Stomach (tissue), 19 donors: ENCODE measurements at places on chromosomes 11 and 22. TPM values are rescaled to one million over a fixed set of nuclear protein-coding genes. Genes with fewer than 3 reads are reported as not detected.
A peak's percentile ranks its signal among the peaks of the same experiment; 100 is the strongest.

DNA sequence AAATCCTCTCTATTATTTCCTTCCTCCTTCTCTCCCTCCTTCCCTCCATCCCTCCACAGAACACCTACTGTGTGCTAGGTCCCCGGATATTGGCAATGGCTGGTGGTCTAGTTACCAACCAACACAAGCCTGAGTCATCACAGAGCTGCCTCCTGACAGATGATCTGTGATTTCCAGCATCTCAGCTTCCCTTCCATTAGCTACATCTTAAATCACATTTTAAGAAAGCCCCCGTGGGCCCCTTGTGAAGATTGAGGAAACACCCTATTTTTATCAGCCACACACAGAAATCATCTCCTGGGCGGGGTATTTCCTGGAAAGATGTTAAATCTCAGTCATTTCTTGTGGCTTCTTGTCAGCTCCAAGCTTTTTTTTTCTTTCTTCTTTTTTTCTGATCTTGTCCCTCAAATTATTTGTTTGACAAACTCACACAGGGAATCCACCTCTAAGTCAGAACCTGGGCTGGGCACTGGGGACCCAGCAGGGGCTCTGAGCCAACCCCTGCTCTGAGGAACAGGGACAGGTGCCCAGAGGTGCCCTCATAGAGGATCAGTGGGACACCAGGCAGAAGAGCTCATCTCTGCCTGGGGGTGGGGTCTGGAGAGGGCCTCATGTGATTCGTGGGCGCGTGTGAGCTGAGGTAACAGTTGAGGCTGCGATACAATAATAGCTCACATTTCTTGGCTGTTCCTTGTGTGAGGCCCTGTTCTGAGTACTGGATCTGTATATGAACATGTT is 42.4 kb downstream of the CACNA1I start:
- H3K27me3 ChIP-seq, result peaks cover 75% of the 10 kb centered on the region
- DNase-seq, result no peak
- no peak overlapping the region for H3K4me3 ChIP-seq

DNA sequence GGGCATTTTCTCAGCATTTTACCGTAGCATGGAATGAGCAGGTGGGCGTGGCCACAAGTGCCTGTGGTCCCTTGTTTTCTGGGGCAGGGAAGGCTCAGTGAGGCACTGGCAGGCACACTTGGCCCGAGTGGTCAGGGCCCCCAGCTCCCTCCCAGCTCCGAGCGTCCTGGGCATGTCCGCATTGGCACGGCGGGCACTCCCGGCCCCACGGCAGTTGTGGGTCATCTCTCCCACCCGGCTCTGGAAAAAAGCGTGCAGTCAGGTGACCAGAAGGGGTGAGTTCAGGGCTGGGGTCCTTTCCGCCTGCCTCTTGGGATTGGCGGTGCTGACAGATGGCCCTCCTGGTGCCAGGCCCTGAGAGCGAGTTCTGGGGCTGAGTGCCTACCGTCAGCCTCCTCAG is 55.8 kb downstream of the GRAMD4 start:
- H3K27ac ChIP-seq, result no peak overlapping the region
- no peaks in the 10 kb centered on the region for H3K27me3 ChIP-seq
- peaks cover 4% of the 10 kb centered on the region for H3K4me1 ChIP-seq
- H3K36me3 ChIP-seq, result peaks cover 69% of the 10 kb centered on the region
- no peak overlapping the region for H3K4me3 ChIP-seq

DNA sequence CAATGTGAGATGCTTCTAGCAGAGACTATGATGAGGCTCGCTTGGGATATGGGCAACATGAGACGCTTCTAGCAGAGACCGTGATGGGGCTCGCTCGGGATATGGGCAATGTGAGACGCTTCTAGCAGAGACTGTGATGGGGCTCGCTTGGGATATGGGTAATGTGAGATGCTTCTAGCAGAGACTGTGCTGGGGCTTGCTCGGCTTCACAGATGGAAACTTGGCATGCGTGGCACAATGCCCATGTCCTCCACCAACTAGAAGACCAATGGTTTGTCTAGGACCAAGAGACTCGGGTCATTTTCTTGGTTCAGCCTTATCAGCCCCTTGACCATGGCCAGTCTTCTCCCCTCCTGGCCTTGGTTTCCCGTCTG is 7.1 kb downstream of the MYEOV start:
- H3K4me3 ChIP-seq, result no peak overlapping the region
- H3K4me1 ChIP-seq, result peaks cover 57% of the 10 kb centered on the region
- H3K27me3 ChIP-seq, result no peaks in the 10 kb centered on the region
- H3K36me3 ChIP-seq, result no peaks in the 10 kb centered on the region
- no peak for DNase-seq
- peak overlapping the region; percentile 9 for H3K27ac ChIP-seq

DNA sequence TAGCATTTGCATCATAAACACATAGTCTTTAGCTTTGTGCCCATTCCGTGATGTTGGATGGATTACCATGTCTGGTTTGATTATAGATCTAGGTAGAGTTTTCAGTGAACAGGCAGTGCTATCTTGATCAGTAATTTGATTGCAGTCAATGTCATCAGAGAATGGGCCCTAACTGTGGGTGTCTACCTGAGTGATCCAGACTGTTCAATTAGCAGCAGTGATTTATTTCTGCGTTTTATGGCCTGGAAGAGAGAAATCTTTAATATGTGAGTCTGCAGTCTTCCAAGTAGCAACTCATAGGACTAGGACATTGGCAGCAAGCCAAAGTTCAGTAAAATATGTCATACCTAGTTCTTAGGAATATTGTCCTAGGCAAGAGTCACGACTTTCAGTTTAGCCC is 80.3 kb downstream of the CASP12 start:
- H3K4me3 ChIP-seq, result no peak overlapping the region
- no peaks in the 10 kb centered on the region for H3K36me3 ChIP-seq
- no peak overlapping the region for H3K27ac ChIP-seq
- H3K4me1 ChIP-seq, result no peaks in the 10 kb centered on the region

DNA sequence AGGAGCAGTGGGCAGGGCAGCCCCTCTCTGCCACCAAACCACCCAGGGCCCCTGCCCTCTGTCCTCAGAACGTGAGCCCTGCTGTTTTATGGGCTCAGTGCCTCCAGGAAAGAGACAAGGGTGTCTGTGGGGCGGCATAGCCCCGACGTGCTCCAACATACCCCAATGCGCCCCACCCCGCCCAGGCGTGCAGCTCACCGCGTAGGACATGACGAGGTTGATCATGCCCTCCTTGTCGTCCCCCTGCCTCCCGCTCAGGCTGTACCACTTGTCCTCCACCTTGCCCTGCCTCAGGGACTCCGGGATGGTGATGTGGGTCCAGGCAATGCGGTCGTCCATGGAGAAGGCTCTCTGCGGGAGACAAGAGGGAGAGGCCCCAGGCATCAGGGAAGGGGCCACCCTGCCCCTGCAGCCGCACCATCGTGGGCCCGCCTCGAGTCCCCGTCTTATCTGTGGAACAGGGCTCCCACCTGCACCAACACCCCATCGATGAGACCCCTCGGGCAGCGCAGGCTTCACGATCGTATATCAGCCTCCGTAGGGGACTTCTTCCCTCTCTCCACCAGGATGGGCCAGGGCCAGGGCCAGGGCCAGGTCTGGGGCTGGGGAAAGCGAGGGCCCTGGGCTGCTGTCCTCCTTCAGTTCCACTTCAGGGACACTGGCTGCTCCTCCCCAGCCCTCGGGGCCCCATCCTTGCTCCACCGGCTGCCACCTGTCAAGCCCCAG is 20.8 kb downstream of the TOLLIP start:
- H3K4me1 ChIP-seq, result peaks cover 4% of the 10 kb centered on the region
- no peak overlapping the region for H3K4me3 ChIP-seq
- H3K27ac ChIP-seq, result no peak overlapping the region
- DNase-seq, result no peak
- peaks cover 92% of the 10 kb centered on the region for H3K36me3 ChIP-seq
- no peaks in the 10 kb centered on the region for H3K27me3 ChIP-seq

- no peaks in the 10 kb centered on the region for H3K36me3 ChIP-seq
- H3K27ac ChIP-seq, result no peak overlapping the region
- no peak for DNase-seq
- peaks cover 5% of the 10 kb centered on the region for H3K4me1 ChIP-seq
Observed at GRCh38 chr22:37533995-37534394, 14.8 kb upstream of the CARD10 start.

- peaks cover 20% of the 10 kb centered on the region for H3K4me1 ChIP-seq
- no peaks in the 10 kb centered on the region for H3K27me3 ChIP-seq
- no peaks in the 10 kb centered on the region for H3K36me3 ChIP-seq
- no peak overlapping the region for H3K27ac ChIP-seq
- peak; percentile 91 for DNase-seq
- no peak overlapping the region for H3K4me3 ChIP-seq
Observed at GRCh38 chr11:61480994-61481335, 27.6 kb upstream of the LRRC10B start.

DNA sequence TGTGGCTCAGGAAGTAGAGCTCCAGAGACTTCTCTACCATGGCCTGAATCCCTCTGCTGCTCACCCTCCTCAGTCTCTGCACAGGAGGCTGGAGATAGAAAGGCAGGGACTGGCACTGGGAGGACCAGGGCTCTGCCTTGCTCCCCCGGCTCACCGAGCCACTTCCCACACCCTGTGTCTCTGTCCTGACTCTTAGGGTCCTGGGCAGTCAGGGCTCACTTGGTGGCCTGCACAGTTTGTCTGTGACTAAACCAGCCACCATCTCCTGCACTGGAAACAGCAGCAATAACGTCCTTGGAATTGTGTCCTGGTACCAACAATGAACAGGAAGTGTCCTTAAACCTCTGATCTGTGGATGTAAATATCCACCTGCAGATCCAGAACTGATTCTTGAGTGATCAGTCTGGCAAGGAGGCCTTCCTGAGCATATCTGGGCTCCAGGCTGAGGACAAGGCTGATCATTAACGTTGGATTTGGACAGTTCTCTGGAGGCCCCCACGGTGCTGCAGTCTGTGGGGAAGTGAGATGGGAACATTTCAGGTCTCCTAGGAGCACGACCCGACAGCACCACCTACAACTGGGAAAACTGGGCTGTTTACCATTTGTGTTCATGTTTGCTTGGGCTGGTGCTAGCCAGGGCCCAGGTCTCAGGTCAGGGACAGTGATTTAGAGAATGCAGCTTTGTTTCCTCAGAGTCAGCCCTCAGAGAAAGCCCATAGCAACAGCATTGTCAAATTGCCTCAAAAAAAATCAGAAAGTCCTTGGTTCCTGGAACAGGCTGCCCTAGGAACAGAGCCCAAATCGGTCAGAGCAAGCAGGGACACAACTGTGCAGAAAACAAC is 82.5 kb downstream of the ZNF280B start:
- H3K27me3 ChIP-seq, result no peaks in the 10 kb centered on the region
- H3K4me3 ChIP-seq, result no peak overlapping the region
- no peaks in the 10 kb centered on the region for H3K36me3 ChIP-seq
- no peak overlapping the region for H3K27ac ChIP-seq
- no peak for DNase-seq

GRCh38 chr11:130549393-130549999 is 101.1 kb downstream of the ADAMTS15 start:
- no peak overlapping the region for H3K4me3 ChIP-seq
- no peak overlapping the region for H3K27ac ChIP-seq
- no peaks in the 10 kb centered on the region for H3K27me3 ChIP-seq
- no peaks in the 10 kb centered on the region for H3K4me1 ChIP-seq

DNA sequence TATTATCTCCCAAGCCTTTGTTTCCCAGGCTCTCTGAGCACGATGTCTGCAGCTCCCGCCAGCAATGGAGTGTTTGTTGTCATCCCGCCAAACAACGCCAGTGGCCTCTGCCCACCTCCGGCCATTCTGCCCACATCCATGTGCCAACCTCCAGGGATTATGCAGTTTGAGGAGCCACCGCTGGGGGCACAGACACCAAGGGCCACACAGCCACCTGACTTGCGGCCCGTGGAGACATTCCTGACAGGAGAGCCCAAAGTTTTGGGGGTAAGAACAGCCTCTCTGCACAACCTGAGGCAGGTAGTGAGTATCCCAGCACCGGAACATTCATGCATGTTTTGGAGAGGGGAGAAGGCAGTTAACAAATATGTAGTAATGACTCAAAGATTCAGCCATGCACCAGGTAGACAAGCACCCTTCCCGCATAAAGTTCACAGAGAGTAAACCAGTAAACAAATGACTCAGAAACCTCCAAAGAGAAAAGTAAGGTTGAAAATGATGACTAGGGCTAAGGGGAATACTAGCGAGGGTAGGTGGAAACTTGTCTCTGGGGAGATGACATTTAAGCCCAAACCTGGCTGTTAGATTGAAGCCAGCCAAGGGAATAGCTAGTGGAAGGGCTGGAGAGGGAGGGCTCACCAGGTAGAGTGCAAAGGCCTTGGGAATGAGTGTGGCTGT is 7.2 kb downstream of the MS4A15 start:
- no peak overlapping the region for H3K27ac ChIP-seq
- H3K4me3 ChIP-seq, result no peak overlapping the region
- no peaks in the 10 kb centered on the region for H3K4me1 ChIP-seq
- H3K36me3 ChIP-seq, result no peaks in the 10 kb centered on the region

GRCh38 chr22:43526946-43527345 is 115.1 kb downstream of the MPPED1 start:
- H3K27me3 ChIP-seq, result no peaks in the 10 kb centered on the region
- H3K27ac ChIP-seq, result no peak overlapping the region
- no peaks in the 10 kb centered on the region for H3K4me1 ChIP-seq
- no peak overlapping the region for H3K4me3 ChIP-seq
- H3K36me3 ChIP-seq, result no peaks in the 10 kb centered on the region
- no peak for DNase-seq

Gene POU2AF2
- not detected for total RNA-seq

Gene GSC2
- total RNA-seq, result not detected

Gene ADAMTS8
- 24.1 TPM for total RNA-seq

Gene OR51E2
- 0.37 TPM for total RNA-seq

Gene KLHDC7B
- total RNA-seq, result not detected

Gene C11orf98
- 31.7 TPM for total RNA-seq

Gene CSRP3
- total RNA-seq, result not detected

Gene GAS2L1
- total RNA-seq, result 4.4 TPM

Gene CCDC87
- total RNA-seq, result 15.9 TPM

Gene CASP12
- total RNA-seq, result 2.2 TPM

Gene MISFA
- total RNA-seq, result 1.3 TPM

Gene PKDREJ
- total RNA-seq, result not detected

Gene MIOX
- not detected for total RNA-seq

Gene RFPL2
- total RNA-seq, result not detected
